ENCODE measurements at places on chromosomes 3 and 15. TPM values are rescaled to one million over a fixed set of nuclear protein-coding genes. Genes with fewer than 3 reads are reported as not detected.

Gene ATP13A5
- not detected for total RNA-seq

Gene MAP6D1
- total RNA-seq = 0.83 TPM

Gene TMC3
- total RNA-seq = not detected

DNA sequence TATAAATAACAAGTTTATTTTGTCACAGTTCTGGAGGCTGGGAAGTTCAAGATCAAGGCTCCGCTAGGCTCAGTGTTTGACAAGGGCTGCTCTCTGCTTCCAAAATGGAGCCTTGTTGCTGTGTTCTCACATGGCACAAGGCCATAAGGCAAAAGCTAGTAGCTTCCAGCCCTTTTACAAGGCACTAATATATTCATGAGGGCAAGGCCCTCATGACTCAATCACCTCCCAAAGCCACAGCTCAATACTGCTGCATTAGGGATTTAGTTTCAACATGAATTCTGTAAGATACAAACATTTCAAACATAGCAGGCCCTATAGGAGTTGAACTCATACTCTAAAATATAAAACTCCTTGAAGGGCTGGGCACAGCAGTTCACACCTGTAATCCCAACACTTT lies 30.2 kb downstream of the ZBTB11 start:
- no peak for DNase-seq

GRCh38 chr15:99545605-99546004 lies 20.2 kb upstream of the MEF2A start:
- no peak for DNase-seq

DNA sequence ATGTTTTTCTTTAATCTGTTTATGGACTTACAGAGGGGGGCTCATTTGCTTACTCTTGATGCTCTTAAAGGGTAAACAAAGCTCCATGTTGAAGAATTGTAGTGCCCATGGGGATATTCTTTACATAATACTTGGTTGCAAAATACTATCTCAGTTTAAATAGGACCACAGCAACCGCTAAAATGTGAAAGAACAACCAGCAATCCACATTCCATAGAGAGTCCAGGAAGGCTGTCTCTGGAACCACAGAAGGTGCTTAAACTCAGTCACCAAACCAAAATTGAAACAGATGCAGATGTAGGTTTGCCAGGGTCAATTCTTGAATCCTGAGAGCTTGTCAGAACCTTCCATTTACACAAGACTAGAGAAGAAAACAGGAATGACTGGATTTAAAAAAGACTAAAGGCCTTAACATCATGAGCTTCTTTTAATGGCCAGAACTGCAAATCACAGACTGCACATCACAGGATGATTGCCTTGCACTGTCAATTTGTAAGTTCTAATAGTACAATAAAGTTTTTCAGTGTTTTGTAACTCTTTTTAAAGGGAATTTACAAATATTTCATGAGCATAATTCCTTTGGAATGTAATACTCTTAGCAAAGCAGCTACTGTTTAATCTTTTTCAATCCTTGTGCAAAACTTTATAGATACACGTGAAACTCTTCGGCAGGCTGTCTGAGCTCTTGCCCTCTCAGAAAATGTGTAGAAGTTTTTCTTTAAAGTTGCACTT lies 661.6 kb downstream of the SI start:
- no peak for DNase-seq

DNA sequence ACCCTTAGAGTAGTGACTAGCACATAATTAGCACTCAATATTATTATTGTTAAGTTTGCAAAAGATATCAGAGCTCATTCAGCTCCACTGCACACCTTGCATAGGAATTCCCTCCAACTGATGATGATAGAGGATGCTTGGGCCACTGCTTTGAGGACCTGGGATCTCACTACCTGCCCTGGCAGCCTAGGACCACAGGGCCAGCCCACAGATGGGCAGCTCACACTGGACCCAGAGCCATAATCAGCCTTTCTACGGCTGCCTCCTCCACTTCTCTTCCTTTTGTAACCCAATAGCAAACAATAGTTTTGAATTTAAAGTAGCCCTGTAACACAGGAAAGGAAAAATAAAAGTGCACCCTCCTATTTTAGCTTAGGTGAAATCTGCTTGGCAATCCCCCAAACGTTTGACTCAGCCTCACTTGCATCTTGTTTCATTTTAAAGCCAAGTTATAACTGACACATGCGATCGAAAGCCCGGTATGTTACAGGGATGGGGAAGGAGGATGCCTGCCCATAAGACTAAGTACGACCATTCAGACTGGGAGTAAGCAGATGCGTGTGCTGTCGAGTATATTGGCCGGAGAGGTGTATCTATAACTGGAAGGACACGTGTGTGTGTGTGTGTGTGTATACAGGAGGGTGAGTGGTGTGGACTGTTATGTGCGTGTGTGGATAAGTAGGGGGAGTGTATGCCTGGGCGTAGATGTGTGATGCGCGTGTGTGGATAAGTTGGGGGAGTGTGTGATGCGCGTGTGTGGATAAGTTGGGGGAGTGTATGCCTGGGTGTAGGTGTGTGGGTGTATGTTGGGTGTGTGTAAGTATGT lies 65.9 kb downstream of the CPN2 start:
- no peak for DNase-seq

DNA sequence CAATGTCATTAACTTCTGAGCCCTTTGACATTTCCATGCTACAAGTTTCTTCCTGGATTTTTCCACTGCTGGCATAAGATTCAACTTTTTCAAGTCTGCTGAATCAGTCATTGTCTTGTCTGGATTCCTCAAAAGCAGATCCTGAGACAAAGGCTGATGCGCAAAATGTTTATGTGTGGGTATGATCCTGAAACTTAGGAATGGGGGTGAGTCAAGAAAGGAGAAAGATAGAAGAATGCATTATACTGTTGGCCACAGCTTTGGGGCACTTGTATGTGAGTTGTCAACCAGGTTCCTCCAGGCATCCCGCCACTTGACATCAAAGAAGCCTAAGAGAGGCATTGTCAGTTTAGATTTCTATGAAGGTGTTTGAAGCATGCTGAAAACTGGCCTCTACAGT lies 50.4 kb downstream of the FOXB1 start:
- no peak for DNase-seq

DNA sequence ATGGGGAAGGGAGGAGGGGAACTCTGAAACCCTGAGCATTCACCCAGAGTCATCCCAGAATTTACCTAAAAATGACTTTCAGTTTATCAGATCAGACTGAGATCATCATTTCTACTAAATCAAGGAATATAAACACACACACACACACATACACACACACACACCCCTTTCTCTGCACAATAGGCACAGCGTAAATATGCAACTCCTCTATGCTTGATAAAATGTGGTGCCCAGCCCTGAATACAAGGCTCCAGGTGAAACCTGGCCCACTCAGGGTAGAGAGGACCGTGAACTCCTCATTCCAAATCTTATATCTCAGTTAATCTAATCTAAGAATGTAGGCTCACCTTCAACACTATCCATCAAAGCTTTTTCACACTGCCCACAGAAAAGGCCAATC lies 31.8 kb upstream of the SEC22A start:
- no peak for DNase-seq

GRCh38 chr3:171865191-171865865 lies 22.2 kb downstream of the TMEM212 start:
- DNase-seq = no peak

All from activated CD4-positive, alpha-beta T cell treated with anti-CD3 and anti-CD28 coated beads, Interleukin-2, amount 10 ng/mL, durations not matched to agents 7 days and 5 days (primary cell).